SK-N-SH (cell line): ENCODE measurements at places on chromosomes 2 and 18. TPM values are rescaled to one million over a fixed set of nuclear protein-coding genes. Genes with fewer than 3 reads are reported as not detected.

The IL1RN gene
- not detected in 2 replicates for polyA plus RNA-seq

The AGAP1 gene
- polyA plus RNA-seq = 8.8 and 9.4 TPM in 2 replicates

The TRABD2A gene
- 3.0 and 3.8 TPM in 2 replicates for polyA plus RNA-seq

The HRH4 gene
- not detected in 2 replicates for polyA plus RNA-seq

The HSPE1 gene
- polyA plus RNA-seq = 130 and 142 TPM in 2 replicates

DNA sequence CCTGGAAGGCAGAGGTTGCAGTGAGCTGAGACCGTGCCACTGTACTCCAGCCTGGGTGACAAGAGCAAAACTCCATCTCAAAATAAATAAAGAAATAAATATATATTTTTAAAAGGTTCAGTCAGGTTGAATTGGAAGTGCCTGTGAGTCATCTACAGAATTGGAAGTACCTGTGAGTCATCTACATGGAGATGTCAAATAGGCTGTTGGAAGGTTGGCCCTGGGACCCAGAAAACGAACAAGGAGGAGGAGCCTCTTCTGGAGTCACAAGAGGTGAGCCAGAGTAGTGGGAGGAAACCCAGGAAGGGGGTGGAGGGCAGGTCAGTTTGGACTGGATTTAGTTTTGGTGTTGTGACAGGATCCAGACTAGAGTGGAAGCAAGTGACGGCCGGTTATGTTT, 15.2 kb upstream of the SCYGR1 start:
- no peak for DNase-seq

DNA sequence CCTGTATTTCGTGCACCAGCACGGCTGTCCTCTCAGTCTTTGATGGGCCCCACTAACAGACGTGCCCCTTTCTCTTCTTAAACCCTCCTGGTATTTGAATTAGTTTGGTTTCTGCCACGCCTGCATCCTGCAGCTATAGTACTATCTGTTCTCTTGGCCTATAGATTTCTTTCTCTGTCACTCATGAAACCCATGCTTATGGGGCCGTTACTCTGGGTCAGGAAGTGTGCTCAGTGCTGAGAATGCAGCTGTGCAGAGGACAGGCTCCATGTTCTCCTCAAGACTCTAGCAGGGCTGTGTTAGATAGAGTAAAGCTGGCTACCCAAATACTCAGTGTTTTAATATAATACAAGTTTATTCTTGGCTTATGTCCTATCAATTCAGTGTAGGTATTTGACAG, 180.0 kb downstream of the INSIG2 start:
- no peak for DNase-seq

DNA sequence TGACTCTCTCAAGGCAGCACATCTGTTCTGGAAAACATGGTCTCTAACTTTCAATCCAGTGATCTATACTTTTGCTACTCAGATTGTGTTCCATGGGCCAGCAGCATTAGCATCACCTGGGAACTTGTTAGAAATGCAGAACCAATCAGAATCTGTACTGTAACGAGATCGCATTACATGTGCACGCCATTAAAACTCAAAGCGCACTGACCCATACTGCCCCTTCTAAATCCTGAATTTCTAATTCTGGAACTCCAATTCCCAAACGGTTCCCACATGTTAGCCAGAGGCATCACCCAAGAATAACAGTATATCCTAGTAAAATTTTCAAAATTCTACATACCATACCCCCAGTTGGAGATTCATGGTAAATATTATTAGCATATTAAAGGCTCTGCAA, 10.5 kb upstream of the DCTN1 start:
- no peak for DNase-seq

DNA sequence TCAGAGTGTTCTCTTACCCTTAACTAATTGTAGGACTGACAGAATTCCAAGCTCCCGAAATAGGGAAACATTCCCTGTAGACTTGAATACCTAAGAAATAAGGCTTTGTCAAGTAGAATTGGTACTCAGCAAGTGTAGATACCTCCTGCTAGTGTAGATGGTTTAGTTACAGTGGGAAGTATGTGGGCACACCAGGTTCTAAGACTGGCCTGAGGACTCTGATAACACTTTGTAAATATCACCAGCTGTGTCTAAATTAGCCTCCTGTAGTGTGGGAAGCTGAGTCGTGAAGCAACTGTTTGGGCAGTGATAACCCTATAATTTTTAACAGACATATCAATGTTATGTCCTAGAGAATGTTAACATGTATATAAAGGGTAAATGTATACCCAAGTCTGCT, 304.5 kb downstream of the SLC8A1 start:
- no peak for DNase-seq

DNA sequence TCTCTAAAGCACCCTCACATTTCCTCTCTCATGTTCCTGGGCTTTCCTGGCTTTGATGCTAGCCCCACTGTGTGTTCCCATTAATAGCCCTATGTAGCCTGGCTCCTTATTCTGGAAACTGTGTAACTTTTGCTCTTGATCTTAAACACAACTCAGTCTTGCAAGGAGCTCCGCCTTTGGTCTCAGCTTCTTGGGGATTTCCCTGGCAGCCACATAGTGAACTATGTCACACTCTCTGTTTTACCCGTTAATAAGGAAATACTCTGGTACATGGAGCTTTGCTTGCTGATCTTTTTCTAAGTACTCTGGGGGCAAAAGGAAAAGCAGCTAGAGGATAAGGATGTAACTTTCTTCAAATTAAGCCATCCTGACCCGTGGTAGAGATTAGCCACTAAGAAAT, 259.3 kb downstream of the NEDD4L start:
- no peak for DNase-seq

GRCh38 chr18:11251229-11251890, 102.0 kb upstream of the PIEZO2 start:
- no peak for DNase-seq

DNA sequence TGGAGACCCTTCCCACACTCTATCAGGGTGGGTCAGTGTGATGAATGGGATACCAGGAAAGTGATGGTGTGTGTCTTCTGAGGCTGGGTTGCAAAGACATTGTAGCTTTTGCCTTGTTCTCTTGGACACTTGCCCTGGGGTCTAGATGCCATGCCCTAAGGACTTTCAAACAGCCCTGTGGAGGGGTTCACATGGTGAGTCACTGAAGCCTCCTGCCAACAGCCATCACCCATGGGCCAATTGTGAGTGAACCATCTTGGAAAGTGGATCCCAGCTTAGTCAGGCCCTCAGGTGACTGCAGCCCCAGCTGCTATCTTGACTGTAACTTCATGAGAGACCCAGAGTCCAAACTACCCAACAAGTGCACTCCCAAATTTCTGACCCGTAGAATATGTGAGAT, 25.8 kb upstream of the IGFBP5 start:
- no peak for DNase-seq

- DNase-seq = no peak
Observed at GRCh38 chr2:214401580-214401979, 9.3 kb upstream of the VWC2L start.

DNA sequence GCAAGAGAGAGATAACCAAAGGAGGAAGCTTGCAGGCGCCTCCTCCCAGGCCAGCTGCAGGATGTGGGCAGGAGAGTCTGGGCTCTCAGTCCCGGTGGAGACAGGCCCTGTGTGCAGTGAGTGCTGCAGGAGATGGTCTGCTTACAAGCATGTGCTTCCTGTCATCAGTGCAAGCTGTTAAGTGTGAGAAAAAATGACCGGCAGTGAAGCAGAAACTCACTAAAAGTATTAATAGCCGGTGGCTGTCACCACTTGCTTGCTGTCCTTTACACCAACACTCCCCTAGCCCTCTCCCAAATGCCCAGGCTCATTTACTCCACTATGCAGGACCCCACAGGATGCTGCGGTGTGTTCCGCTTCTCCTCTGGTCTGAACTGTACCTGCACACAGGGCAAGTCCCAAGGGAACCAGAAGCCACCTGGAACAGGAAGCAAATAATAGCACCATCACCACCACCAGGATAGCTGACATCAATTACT, 435.6 kb upstream of the HS6ST1 start:
- DNase-seq = peak; percentile 48

GRCh38 chr2:44886414-44886813, 55.1 kb upstream of the SIX3 start:
- no peak for DNase-seq

GRCh38 chr18:78980777-78981380, 1.3 kb downstream of the SALL3 start:
- DNase-seq = no peak

DNA sequence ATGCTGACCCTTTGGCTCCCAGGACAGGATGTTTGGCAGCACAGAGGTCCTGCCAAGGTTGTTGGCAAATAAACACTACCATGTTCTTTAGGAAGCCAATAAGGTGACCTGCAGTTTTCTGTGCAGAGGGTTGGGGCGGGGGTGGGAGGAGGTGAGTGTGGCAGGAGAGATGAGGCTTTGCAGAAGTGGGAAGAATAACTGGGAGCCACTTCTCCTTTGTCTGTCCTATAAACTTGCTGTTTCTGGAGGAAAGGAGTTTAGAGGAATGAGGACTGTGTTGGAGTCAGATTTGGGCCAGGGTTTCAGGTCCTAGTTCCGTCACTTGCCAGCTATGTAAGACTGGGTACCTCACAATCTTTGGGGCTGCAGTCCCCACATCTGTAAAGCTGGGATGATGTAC, 187.6 kb upstream of the SPRED2 start:
- no peak for DNase-seq

- DNase-seq = no peak
Observed at GRCh38 chr2:155747531-155747930, 585.0 kb downstream of the NR4A2 start.

DNA sequence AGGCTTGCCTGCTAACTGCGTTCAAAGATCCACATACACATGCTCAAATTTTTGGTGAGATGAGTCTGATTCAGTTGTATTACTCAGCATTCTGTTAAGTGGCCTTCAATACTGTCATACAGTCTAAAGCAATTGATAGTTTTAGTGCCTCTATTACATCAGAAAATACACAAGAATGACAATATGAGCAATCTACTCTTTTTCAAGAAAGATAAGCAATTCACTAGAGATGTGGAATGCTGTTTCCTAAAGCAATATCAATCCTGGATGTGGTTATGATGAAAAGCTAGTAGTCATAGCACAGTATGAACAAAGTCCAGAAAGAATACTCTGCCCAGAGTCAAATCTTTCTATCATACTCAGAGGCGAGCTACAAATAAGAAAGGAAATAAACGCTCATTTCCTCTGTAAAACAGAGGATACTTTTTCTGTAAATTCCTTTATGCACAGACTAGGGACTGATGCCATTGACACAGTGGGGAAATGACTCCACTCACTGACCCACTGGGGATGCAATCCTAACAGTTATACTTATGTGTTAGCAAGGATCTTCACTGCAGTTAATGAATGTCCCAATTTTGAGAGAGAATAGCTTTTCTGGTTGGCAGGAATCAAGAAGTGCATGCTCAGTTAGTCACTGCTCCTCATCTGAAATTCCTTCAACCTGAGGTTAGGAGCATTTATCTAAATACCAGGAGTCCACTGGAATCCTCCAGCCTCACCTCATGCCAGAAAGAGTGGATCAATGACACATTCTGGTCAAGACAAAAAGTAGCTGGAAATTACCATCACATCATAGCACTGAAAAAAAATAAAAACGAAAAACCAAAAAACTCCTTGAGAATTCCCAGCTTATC, 83.3 kb downstream of the PDE11A start:
- no peak for DNase-seq

- no peak for DNase-seq
Observed at GRCh38 chr2:104745846-104746245, 108.1 kb upstream of the POU3F3 start.

- no peak for DNase-seq
Observed at GRCh38 chr2:235325151-235325550, 168.7 kb upstream of the AGAP1 start.

DNA sequence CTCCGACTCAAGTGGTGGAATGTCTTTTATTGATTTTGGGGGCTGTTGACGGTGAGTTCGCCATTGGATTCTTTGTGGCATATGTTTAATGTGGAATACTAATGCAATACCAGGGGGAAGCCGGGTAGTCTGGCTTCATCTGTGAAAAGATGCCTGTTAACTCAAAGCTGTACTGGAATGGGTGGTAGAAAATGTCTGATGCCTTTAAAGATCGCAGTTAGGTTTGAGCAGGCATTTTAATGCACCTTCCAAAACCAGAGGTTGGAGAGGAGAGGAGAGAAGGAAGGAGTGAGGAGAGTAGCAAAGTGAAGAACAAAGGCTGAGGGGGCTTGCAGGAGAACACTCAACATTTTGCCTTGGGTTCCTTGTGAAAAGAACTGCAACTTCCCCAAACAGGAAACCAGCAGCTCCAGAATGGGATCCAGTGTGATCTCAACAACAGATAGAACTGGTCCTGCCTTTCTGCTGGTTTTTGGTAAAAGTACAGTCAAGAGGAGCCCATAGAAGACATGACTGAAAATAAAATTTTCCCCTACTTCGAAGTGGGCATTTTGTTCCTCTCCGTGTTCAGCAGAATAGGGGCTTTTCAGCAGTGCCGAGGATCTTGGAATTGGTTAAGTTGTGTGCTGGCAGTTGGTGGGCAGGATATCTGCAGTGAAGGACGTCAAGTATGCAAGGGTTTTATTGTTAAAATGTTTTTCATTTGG, 1.5 kb downstream of the ZNF532 start:
- no peak for DNase-seq

DNA sequence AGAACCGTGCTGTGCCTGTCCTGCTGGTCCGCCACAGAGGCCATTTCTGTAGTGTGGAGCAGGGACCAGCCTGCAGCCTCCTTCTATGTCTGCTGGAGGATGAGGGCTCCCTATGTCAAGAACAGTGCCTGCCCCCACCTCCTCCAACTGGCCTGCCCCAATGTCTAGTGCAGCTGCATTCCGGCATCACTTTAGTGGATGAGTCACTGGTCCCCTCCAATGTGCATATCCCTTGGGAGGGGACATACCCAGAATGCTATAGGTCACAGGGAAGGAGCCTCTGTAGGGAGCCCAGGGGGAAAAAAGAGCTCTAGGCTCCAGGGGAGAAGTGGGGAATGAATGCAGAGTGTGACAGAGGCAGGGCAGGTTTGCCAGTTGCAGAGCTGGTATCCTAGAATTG, 219.6 kb downstream of the CELF4 start:
- DNase-seq = no peak

- no peak for DNase-seq
Observed at GRCh38 chr18:54807303-54807702, 21.0 kb upstream of the RAB27B start.

DNA sequence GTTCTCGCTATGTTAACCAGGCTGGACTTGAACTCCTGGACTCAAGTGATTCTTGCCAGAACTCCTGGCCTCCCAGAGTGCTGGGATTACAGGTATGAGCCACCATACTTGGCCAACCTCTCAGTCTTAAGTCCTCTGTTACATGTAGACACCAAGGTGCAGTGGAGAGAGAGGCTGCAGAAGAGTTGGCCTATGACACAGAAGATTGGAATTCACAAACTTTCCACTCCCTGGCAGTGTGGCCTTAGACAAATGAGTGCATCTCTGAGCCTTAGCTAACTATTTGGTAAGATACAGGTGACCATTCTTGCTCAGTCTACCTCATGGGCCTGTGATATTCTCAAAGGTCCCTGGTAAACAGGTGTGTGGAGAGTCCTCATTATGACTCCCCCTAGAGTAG, 159.7 kb downstream of the MYCN start:
- DNase-seq = no peak
